H1 (cell line): ENCODE measurements at places on chromosomes 6 and 20.

DNA sequence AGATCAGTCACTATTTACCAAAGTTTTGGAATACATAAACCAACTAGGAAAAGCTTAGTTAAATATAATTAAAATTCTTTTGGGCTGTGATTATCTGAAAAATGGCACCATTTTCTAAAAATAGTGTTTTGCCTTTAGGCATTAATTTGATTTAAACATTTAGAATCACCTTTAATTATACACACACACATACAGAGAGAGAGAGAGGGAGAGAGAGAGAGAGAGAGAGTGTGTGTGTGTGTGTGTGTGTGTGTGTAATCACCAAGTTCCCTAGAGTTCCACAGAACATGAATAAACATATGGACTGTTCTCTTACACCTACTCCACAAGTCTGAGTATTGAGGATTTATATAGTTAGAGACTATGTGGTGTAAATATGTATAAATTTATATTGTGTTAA, 141.2 kb upstream of the ATXN1 start:
- no peak for DNase-seq

DNA sequence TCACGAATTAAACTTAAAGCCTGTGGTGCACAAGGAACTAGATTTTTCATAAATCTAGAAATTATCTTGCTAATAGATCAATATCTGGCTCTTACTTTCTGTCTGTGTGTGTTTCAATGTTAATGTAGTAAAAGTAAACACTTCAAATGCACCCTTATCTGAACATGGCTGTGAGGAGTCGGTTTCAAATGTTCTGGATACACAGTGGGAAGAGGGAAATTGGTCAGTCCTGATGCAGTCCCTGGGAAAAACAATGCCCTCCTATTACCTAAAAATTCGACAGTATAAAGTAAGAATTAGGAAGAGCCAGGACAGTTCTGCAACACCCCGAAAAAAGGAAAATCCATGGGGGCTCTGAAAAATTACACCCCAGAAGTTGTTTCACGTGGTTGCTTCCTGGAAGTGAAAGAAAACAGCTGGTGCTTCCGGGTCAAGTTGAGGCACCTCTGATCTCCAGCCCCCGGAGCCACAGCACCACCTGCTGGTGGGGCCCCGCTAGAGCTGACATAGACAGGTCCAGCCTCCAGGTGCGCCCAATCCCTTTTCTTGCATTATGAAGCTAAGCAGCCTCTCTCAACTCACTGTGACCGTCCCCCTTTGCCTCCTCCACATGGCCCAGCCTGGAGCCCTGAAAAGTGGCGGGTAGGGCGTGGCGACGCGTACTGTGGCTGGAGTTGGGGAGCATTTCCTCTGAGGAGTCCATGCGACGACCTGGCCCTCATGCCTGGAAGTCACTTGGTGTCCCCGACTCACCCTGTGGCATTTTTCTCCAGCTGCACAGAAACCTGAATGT, 8.3 kb downstream of the SEMG2 start:
- peak; percentile 21 for DNase-seq

DNA sequence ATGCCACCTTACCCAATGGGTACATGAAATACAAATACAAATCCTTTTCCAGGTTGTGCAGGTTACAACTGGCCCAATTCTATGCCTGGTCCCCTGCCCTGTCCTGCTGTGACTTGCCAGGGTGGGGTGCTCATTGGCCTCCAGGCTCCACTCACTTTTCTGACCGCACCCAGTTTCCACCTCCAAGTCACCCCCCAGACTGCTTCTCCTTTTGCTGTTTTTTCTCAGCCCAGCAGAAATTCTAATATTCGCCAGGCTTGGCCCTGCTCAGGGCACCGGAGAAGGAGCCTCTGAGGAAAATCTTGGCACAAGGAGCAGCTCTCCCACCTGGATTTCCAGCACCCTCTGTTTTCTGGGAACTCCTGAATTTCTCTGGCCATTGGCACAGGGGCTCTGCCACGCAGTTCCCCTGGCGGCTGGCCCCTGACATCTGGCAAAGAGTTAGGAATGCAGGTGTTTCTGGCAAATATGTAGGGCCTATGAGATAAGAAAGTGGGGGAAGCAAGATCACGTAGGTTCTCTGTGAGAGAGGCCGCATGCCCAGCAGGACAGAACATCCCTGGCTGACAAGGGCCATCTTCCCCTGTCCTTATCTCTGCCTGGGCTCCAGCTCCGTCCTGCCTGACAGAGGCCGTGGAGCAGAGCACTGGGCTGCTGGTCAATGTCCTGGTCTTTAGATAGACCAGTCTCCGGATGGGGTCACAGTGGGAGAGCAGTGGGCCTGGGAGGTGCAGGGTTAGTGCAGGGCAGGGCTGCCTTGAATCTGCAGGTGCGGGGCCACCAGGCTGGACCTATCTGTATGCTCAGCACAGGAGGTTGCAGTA, 2.9 kb upstream of the RAET1E start:
- no peak for DNase-seq

- no peak for DNase-seq
Measured at GRCh38 chr20:34185766-34186620, 55.2 kb upstream of the ASIP start.
